Fibroblast of gingiva (primary cell): ENCODE measurements at places on chromosomes 5 and 9.
A peak's percentile ranks its signal among the peaks of the same experiment; 100 is the strongest.

DNA sequence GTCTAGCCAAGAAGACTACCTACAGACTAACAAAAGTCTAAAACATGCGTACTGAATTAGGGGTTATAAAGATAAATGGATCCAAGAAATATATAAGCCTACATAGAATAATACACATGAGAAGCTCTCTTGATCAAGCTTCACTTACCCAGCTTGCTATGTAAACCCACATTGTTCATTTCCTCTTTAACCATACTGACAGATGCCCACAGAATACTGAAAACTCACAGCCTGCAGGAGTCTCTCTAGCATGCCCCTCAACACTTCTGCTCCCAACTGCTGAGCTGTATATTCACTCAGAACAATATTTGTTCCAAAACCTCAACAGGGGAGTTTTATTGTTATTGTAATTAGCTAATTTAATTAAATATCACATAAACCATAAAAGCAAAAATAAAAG lies 52.4 kb downstream of the RFX3 start:
- DNase-seq = no peak

DNA sequence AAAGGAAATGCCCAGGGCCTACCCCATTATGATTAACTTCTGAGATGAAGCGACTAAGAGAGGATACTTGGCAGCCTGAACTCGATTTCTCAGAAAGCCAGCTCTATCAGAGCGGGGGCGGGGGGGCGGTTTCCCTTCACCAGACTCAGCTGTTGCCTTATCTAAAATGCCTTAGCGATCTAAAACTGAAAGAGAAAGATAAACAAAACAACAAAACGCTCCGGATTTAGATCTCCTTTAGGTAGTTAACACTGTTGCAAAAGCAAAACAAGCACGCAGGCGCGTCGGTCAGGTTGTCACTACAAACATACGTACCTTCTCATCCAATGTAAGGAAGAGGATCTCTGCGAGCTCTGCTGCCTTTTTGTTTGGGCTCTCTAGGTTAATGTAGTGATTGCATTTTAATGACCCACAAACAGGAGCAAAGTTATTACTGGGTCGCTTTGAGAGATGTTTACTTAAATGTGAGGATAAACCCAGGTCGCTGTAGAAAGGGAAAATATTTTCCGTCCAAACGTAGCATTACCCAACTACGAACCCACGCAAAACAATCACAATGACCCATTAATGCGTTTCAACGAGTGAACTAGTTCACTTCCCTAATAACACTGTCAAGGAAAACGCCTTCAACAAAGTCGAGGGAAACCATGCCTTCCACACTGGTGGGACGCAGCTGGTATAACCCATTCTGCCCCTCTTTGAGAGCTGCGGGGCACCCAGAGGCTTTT lies 982 bp downstream of the EPB41L4A start:
- DNase-seq = no peak

DNA sequence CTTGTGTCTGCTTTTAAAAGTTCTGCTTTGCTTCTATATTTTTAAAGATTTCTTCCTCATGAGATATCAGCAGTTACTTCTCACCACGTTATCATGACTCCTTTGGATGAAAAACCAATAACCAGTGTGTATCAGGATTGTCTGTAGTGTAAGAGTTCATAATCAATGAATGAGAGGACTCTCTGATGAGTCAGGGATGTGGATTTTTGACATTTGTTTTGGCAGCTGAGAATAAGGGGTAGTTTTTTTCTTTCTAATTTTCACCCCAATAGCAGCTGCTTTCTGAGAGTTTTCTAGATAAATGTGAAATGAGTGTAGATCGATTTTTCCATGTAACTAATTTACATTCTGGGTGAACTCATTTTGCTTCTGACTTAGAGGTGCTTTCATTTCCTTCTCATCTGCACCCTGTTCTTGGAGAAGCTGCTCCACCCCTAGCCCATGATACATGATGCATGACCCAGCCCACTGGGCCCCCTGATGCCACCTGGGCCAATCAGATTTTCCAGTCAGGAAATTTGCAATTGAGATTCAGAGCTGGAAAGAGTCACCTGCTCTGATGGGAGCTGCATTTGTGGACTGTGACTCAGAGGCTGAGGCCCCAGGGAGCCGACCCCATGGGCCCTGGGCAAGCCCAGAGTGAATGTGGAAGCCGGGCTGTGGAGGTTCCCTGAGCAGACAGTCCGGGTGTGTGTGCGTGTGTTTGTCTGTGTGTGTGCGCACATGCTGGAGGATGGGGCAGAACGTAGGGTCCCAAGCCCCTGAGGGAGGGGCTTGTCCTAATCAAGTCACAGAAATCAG lies 159.3 kb downstream of the RGS3 start:
- peak; percentile 63 for DNase-seq

DNA sequence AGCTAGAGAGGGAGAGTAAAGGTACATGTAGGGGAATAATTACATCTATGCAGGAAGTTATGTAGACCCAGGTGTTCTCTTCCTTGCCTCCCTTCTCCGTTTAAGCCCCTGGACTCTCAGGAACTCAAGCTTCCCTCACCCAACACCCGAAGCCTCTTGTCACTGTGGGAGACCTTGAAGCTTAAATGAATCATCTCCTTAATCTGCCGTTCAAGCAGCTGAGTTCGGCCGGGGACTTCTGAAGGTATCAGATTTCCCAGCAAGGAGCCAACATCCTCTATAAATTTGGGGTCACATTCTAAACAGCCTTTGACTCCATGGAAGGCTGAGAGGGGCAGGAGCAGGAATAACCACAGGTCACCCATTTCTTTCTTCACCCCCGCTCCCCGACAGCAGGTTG lies 412 bp downstream of the IZUMO3 start:
- no peak for DNase-seq

DNA sequence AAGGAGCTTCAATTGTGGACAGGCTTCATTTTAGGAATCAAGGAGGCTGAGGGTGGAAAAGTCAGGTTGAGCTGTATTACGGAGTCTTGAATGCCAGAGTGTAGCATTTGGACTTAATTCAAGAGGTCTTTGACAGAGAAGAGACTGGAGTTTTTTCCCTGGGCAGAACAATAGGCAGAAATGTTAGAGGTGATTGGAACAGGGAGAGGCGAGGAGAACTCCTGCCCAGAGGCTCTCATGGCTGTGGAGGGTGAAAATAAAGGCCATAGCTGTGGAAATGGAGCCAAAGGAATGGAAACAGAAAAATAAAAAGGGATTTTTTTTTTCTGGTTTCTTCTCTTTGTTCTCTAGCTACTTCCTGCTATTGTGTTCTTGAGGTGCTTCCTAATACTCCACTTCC lies 3.7 kb upstream of the IFNB1 start:
- DNase-seq = no peak

GRCh38 chr9:1708219-1708618 lies 306.9 kb upstream of the SMARCA2 start:
- no peak for DNase-seq

- no peak for DNase-seq
These were observed 2.5 kb upstream of the ACTL7A start for GRCh38 chr9:108859459-108860114.

DNA sequence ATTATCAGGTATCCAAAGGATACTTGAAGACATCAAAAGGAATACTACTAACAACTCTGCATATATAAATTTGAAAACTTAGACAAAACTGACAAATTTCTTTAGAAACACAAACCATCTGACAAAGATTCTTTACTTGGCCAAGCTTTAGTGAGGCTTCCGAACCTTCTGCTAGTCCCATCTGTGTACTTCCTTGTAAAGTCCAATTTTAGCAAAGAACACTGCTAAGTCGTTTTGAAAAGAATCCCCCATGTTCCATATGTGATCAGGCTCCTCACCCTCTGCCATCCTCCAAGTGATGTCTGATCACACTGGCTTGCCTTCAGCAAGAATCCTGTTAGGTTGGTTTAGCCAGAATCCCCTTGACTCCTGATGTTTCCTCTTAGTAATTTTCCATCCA lies 150.0 kb upstream of the ACO1 start:
- DNase-seq = no peak

DNA sequence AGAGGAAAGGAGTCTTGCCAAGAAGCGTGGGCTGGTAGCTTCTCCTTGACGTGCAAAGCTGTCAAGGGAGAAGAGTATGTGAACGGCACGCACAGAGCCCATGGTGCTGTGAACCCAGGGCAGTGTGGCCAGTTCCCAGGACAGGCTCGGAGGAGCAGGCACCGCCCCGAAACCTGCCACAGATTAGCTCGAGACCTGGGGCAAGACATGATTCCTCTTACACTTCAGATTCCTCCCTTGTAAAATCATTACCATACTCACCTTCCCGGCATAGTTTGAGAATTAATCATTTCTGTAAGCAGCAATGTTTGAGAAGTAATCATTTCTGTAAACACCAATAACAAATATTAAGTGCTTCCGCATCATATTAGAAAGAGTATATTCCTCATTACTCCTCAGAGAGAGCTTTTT lies 19.9 kb downstream of the GOLM1 start:
- no peak for DNase-seq

DNA sequence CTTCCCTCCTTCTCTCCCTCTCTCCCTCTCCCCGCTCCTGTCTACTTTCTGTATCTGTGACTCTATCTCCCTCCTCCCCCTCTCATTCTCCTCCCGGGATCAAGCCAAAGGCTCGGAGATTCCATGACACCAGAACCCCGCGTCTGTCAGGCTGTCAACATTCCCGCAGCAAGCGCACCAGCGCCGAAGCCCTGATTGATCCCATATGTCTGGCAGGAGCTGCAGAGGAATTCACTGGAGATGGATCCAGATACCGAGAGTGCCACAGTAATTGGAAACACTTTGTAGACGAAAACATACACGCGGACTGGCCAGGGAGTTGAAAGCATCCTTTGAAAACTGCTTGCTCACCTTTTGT lies 300 bp upstream of the SVEP1 start:
- peak; percentile 98 for DNase-seq

DNA sequence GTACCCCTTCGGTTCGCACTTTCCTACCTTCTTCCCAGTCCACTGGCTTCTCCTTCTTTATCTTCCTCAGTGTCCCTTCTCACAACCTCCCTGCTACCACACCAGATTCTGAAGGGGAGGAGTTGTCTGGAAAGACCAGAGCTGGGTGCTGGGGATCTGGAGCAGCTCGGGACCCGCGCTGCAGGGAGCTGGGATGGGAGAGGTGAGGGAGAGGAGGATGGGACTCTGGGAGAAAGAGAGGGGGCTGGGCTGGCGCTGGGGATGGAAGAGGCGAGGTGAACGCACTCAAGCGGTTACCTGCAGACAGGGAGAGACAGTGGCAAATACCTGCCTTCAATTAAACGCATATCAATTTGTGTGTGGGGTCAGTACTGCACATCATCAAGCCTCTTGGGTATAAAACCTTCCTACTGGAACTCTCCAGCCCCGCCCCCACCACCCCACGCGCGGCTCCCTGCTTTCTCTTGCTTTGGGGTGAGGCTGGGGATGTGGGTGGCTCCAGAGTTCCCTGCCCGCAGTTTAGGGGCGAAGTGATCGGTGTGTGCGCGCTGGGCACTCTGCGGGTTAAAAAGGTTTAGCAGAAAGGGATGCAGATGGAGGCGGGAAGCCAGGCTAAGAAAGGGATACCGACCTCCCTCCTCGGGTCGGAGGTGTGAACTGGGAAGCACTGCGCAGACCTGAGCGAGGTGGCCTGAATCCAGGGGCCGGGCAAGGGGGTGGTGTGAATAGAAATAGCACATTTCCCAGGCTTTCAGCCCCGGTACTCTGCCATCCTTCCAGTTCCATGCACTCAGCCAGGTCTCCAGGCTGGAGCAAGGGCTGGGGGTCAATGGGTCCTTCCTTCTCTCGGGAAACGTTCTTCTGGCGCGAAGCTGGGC lies 977 bp upstream of the PAM start:
- no peak for DNase-seq

DNA sequence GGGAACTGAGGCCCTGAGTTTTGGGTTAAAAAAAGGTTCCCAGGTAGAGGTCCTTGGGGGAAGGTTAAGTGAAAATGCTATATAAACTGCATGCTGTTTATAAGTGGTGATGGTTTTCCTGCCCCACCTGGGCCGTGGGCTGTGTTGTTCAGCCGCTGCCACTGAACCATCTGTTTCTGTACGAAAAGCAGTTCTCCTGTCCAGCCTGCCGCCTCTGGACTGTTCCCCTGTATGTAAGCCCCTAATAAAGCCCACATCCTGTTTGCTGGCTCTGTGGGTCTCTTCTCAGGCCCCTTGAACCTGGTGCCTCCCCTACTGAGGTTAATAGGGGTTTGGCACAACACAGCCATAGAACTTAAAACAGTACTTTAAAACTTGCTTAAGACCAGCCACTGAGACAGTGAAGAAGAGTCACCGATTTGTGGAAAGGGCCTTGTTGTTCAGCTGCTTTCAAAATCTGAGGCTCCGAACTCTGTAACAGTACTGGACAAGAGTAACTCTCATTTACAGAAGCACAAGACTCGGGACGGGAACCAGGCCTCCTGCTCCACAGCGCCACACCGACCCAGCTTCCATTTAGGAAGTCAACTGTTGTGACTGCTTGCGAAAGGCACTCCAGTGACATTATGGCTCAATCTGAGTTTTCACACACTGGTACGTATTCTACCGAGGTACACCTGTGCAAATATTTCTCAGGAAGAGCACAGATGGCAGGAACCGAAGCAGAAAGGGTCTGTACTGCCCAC lies 192.5 kb downstream of the CDK5RAP2 start:
- DNase-seq = no peak

DNA sequence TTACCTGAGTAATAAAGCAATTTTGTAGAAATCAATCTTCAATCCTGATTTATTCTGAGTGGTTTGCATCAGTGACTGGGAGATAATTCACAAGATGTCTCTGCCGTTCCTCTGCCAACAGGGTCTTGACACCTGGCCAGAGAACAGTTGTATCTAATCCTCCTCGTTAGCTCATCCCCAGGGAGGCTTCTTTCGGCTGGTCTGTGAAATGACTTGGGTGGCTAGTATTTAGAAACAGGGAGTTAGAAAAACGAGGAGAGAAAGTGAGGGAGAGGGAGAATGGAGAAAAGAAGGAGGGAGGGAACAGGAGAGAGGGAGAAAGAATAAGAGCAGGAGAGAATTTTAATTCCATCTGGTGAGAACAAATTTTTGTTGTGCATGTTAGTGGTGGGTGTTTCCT lies 600.2 kb upstream of the TLE4 start:
- DNase-seq = no peak

DNA sequence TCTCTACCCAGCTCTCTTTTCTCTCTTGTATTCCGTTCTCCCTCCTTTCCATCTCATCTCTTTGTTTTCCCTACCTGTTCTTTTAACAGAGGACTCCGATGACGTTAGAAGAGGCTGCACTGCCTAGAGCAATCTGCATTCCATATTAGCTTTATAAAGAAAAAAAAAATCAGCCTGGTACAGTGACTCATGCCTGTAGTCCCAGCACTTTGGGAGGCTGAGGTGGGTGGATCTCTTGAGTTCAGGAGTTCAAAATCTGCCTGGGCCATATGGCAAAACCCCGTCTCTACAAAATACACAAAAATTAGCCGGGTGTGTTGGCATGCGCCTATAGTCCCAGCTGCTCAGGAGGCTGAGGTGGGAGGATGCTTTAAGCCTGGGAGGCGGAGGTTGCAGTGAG lies 49.0 kb downstream of the DAPK1 start:
- DNase-seq = no peak

GRCh38 chr5:30768056-30768690 lies 425.3 kb upstream of the CDH6 start:
- DNase-seq = no peak

DNA sequence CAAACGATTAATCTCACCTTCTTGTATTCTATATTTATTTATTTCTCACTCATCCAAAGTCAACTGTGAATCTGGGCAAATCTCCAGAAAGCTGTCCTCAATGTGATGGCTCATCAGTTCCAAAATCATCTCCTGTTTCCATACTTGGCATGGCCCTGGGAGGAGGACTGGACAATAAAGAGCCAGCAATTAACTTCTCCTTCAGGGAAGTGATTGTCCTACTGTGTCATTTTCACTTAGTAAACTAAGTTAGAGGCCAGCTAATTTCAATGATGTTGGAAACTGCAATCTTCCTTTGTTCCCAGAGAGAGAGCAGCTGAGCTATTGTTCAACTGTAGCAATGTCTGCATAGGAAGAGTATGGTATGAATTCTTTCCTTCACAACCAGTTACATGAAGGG lies 17.5 kb downstream of the CDH12 start:
- no peak for DNase-seq
